ENCODE measurements at places on chromosomes 2 and 18.

DNA sequence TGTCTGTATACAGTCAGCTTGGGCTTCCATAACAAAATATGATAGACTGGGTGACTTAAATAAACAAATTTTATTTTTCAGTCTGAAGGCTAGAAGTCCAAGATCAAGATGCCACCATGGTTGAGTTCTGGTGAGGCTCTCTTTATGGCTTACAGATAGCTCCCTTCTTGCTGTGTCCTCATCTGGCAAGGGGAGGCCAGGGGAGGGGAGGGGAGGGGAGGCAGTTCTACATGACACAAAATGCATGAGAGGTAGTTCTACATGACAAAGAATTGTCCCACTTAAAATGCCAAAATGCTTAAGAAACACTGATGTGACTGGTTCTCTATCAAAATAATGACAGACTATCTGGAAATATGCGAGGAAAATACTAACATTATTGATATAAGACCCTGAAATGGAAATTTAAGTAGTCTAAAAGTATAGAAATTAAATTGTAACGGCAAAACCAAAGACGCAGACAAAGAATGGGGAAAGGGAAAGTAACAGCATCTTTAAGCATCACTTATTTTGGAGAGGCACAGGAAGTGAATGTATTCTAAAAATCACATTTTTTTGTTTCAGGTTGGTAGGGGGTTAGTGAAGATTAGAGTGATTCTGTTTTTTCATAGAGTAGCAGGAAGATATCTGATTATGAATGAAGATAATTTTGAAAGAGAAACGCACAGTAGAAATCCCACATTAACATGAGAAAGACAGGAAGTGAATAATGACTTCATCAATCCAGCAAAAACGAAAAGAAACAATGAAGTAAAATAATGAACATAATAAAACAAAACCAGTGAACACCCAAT is 131.4 kb downstream of the STRN start:
- no peak for DNase-seq

GRCh38 chr2:173860566-173860965 is 104.6 kb downstream of the SP3 start:
- no peak for DNase-seq

DNA sequence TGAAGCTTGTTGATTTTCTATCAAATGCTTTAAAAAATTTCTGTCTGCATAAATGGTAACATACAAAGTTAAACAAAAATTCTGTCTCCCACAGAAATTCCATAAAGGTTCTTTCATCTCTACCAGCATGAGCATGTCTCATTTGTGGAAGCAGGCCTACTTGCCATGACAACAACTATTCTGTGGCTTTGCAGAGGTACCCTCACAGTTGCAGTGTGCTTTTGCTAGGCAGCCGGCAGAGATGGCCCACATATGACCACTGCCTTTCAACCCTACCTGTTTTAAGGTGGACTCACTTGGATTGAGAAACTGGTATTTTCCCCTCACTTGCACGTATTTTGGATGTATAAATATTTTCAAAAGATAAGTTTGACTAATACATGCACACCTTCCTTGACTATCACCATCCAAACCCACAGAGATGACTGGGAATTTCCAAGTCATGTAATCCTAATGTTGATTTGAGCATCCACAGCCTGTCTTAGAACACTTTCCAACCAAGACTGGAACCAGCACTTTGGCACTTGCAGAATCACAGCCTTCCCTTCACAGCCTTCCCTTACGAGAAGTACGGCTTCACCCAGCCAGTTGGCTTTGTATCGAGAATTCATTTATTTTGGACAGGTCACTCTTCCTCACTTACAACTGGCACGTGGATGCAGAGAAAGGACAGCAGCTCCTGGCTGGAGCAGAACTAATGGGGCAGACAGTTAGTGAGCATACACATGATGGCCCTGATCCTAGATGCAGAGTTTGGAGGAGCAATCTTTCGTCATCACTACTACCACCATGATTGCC is 9.3 kb upstream of the FHL2 start:
- DNase-seq: no peak

GRCh38 chr2:61876400-61876799 is 12.1 kb downstream of the CCT4 start:
- DNase-seq: no peak

DNA sequence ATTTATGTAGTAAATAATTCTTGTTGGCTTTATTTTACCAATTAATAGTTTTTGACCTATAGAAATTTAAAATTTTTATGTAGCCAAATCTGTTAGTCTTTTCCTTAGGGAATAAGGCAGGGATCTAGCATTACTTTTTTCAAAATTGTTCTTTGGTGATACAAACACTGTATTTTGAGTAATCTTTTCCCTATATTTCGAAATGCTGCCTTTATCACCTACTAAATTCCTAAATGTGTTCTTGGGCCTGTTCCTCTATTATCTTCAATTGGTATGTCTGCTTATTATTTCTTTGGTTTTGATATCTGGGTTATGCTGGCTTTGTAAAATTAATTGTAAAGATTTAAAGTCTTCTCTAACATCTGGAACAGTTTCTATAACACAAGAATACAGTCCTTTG is 87.5 kb downstream of the DYSF start:
- DNase-seq: no peak

- DNase-seq: no peak
These were observed 7.0 kb upstream of the NUP35 start for GRCh38 chr2:183117226-183117625.

DNA sequence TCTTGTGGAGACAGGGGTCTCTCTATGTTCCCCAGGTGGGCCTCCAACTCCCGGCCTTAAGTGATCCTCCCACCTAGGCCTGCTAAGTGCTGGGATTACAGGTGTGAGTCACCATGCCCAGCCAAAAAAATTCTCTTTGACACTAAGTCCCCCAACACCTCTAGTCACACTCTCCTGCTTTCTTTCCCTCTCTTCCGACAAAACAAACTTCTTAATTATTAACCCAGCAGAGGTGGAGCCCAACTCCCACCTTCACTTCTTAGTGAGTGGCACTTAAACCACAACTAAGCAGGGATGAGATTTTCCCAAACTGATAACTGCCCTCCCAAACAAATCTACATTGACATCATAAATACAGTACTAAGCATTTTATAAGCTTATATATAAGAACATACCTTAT is 60.5 kb upstream of the PMAIP1 start:
- DNase-seq: no peak

DNA sequence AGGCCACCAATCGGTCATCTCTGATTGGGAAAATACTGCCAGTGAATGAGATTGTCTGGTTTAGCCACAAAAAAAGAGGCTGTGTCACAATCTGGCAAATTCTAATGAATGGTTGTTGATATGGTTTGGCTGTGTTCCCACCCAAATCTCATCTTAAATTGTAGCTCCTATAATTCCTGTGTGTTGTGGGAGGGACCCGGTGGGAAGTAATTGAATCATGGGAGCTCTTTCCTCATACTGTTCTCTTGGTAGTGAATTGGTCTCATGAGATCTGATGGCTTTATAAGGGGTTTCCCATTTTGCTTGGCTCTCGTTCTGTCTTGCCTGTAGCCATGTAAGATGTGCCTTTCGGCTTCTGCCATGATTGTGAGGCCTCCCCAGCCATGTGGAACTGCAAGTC is 838.3 kb downstream of the SLC4A3 start:
- DNase-seq: no peak

- no peak for DNase-seq
These were observed 289.7 kb upstream of the PARD3B start for GRCh38 chr2:204255526-204255925.

- peak; percentile 52 for DNase-seq
These were observed 49.5 kb upstream of the ACAA2 start for GRCh38 chr18:49862656-49863385.

DNA sequence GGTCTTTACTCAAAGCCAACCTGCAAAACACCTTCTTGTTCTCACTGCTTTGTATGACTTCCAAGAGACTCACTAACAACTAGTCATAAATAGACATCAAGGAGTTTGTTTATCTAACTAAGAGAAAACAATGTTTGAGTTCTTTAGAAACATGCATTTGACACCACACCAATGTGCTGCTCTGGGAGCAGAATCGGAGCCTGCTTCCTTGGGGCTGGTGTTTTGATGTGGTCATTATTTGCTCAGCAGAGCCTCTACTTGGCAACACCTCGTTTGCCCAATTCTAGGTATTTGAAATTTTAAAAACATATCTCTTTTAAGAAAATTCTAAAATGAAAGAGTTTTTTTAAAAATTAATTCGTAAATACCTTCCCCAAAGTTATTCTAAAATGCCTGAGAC is 167.5 kb downstream of the BCL2 start:
- DNase-seq: no peak

DNA sequence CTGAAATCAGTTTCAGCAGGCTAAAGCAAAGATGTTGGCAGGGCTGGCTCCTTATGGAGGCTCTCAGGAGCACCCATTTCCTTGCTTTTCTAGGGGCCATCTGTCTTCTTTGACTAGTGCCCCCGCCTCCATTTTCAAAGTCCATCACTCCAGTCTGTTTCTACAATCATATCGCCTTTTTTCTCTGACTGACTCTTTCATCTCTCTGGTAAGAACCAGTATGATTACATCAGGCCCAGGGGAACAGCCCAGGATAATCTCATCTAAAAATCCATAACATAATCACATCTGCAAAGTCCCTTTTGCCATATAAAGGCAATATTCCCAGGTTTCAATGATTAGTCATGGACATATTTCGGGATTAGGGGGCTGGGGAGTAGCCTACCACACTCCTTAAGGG is 57.0 kb downstream of the CUL3 start:
- no peak for DNase-seq

DNA sequence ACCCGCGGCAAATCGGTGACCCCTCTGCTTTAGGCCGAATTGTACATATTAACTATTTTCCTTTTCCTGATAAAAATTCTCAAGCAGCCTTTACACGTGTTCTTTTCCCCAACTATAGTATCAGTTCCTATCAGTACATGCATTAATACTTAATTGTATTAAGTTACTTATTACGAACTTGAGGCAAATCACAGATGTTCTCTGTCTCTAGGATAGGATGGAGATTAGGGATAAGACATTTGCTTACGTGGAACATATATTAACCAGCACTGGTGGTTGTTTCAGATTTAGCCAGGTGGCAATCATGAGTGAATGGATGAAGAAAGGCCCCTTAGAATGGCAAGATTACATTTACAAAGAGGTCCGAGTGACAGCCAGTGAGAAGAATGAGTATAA is 675 bp downstream of the GEMIN6 start:
- DNase-seq: no peak

- no peak for DNase-seq
These were observed 366.9 kb upstream of the SPRED2 start for GRCh38 chr2:65799141-65799854.

GRCh38 chr18:48402953-48403352 is 6.2 kb downstream of the ZBTB7C start:
- DNase-seq: no peak

DNA sequence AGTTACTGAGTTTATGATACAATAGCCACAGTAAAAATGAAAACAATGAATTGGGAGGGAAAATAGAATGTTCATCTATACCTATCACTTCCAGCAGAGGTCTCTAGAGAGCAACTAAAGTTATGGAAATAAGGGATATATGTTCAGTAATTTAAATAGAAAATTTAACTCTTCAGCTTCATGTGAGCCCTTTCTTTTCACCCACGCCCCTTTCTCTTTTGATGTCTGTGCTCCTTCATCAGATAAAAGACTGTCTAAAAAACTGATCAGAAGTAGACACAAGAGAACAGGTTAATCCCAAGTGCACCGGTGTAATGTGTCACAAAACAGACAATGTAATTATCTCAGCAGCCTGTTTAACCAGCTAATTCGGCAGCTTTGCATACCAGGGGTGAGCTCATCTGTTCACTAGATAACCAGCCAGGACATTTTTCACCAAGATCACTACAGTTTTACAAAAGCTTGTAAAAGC is 238.5 kb upstream of the ERBB4 start:
- peak; percentile 47 for DNase-seq

DNA sequence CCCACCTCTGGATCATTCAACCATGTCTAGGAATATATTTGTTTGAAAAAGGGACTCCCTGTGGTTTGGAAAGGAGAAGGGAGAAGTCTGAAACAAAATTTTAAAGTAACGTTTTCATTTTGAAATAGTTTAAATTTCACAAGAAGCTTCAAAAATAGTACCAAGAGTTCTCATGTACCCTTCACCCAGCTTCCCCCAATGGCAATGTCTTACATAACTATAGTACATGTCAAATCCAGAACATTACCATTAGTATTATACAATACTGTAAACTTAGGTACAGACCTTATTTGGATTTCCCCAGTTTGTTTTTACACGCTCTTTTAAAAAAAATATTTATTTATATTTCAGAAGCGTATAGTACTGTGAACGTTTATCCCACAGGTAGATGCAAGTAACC is 4.0 kb upstream of the LYG2 start:
- no peak for DNase-seq

GRCh38 chr2:242058116-242058680 is 188.7 kb downstream of the RTP5 start:
- DNase-seq: no peak

DNA sequence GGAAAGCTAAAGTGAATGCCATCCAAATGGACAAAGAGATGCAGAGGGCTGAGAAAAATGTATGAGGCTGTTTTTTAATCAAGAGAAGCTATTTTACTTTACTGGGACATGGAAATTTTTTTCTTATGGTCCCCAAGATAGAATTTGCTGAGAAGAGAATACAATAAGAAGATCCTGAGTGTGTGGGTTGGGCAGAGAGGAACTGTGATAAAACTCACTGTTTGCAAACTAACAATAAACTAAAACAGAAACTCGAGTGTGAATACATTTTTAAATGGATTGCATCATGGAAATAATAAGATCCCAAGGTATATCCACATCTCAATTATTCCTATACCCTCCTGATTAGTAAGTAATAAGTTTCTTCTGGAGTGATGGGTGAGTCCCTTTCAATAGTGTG is 4.4 kb downstream of the NEB start:
- no peak for DNase-seq

DNA sequence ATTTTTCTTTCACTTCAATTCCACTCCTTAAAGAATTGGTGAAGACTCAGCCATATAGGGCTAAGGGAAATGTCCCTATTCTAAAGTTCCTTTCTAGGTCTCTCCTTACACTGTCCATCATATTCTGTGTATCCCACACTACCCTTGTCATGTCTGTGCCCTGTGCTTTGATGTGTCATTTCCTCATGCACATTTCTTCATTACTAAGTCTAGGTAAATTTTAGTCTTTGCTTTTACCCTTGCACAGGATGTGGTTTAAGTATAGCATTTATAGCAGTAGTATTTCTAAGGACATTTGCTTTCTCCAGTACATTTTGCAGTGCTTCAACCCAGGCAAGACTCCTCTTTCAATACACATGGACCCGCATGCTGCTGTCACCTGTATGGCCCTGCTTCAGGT is 221.5 kb upstream of the ACVR2A start:
- DNase-seq: no peak

All from NCI-H1694 treated with DMSO at 0.1 percent for 48 hours (cell line).